NCI-H2081 treated with DMSO at 0.1 percent for 48 hours (cell line): ENCODE measurements at places on chromosomes 6 and 20.

DNA sequence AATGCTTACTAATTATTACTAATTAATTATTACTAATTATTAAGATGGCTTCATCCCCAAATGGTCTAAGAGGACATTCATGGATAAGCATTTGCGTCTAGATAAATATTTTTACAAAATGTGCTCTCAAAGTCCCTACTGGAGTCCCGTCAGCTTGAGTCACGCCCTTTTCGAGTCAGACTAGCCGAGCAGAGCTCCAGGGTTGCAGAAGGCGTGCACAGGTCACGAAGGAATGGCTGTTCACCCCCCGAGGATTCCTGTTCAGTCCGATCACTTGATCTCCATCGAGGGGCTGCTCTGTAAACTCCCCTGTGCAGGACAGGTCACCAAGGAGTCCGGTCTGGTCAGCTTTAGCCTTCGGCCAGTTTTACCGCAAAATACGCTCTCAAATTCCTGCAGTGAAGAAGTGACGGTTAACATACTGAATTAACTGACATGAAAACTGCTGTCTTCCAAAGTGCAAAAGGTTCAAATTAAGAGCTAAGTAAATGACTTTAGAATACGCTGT is 19.9 kb downstream of the TCFL5 start:
- no peak for DNase-seq

- DNase-seq = no peak
Measured at GRCh38 chr20:38680500-38681306, 43.6 kb upstream of the SLC32A1 start.

GRCh38 chr6:14012313-14013030 is 87.7 kb downstream of the RNF182 start:
- DNase-seq = no peak

DNA sequence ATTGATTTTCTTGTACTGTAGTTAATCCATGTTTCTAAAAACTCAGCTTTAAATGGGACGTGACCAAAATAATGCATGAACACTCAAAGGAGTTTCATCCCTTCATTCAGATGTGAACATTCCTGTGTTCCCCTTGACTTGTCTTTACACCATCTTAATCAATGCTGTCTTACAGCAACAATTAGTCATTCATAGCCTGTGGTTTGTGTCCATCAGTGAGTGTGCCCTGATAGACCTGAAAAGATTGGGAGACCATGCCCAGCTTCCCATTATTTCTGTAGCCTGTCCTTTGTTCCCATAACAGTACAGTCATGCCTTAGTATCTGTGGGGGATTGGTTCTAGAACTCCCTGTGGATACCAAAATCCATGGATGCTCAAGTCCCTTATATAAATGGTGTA is 23.9 kb downstream of the NT5E start:
- DNase-seq = no peak

DNA sequence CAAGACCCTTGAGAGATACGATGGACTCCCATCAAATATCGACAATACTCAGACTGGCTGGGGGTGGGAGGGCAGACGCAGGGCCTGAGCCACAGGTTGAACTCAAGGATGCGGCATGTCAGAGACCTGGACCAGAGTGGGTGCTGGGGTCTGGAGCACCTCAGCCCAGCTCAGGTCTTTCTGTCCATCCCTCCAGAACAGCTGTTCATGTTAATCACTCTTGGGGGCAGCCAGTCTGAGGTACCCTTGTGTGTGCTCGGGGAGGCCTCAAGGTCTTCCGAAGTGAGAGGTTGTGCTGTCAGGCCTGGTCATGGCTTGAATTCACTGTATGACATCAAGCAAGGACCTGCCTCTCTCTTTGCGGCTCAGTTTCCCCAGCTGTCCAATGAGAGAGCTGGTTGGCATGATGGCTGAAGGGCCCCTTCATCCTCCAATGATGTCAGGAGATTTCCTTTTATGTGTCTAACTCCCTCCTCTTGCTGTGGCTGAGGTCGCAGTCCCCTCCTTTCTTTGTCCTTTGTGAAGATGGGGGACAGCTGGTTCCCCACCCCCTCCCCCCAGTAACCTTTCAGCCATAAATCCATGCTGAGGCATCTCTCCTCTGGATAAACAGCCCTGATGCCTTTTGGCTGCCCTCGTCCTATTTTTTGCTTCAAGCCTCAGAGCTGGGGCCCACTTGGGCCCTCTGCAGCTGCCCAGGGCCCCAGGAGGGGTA is 15.3 kb downstream of the MYH7B start:
- DNase-seq = no peak

DNA sequence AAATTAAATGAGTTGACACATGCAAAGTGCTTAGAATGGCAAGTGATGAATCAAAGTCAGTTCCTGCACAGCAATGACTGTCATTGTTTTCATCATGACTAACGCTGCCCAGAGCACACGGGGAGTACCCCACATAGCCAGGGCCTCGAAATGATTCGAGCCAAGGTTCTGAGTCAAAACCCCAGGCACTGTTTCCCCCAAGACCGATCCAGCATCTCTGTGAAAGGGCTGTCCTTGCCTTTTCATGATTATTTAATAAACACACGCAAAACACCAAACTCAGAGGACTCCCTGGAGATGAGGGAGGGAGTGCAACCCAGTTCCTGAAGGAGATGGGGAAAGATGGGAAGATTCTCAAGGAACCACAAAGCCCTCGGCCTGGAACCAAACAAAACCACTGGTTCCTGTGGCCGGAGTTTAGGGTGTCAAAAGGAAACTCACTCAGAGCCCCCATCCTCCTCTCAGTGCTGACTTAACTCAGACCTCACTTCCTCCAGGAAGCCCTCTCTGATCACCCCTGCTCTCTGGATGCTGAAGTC is 3.8 kb downstream of the PREX1 start:
- no peak for DNase-seq

DNA sequence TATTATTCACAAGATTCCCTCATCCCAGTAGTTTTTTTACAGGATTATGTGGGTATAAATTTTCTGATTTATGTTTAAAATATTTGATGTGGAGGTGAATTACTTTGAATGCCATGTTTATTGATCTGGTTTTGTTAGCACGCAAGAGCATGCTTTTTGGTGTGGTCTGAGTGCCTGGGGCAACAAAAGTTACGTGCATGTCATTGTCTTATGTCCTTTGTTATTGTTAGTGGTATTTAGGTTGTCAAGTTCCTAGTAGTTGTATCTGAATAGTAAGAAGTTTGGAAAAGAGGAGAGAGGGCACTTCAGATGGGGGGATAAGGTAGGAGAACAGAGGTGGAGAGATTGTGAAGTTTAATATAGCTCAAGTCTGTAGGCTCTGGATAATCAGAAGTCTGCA is 95.0 kb downstream of the ATRN start:
- DNase-seq = no peak

GRCh38 chr6:12160326-12160725 is 129.8 kb upstream of the EDN1 start:
- DNase-seq = no peak

GRCh38 chr6:13079096-13079723 is 249.1 kb downstream of the TBC1D7 start:
- no peak for DNase-seq

DNA sequence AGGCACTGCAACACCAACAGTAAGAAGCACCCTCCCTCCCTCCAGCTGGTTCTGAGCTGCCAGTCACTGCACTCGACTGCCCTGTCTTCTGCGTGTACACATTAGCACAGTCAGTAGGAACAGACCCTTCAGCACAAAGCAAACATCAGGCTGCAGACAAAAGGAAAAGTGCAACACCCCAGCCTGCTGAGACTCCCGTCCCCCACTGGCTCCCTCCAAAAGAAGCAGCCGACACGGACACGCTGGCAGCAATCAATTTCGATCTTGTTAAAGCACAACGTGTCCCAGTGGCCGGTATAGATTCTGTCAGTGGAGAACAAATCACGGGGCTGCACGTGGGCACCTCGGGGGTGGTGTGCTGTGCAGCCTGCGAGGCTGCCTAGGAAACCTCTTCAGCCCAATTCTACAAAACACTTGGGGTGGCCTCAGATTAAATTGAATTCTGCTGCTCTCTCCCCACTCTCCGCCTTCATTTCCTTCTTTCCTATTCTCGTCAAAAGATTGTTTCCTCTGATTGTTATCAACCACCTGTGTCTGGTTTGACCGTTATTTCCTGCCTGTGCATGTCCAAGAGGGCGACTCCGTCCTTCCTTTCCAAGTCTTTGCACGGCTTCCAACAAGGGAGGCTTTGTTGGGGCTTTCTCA is 38.7 kb downstream of the TRAF3IP2 start:
- peak; percentile 57 for DNase-seq

DNA sequence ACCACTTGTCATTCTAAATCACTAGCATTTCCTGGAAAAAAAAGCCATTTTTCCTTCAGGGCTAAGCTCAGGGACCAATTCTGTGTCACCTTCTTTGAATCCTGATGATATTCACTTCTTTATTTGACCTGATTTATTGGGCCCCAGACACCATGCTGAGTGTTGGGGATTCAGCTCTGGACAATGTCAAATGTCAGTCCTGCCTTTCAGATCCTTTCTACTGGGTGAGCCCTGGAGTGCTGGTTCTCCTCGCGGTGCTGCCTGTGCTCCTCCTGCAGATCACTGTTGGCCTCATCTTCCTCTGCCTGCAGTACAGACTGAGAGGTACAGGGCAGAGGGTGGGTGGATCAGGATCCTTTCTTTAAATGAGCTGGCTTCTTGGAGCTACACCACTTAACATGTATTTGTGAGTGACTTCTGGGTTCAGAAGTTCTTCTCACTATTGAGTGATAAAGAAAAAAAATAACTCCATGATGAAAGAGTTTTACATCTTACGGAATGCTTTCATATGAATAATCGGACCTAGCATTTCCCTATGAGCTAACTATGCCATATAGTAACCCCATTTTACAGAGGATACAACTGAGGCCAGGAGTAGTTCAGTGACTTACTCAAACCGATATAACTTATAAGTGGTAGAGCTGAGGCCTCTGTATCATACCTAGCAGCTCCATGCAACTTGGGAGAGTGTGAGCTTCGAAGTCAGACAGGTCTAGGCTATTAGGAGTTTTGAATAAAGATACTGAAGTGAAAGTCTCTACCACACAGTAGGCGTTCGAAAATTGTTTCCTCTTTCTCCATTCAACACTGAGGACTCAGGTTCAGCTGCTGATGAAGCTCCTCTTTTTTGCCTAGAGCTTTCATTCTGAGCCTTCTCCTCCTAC is 9.3 kb downstream of the MOG start:
- no peak for DNase-seq
